ENCODE measurements at places on chromosomes 7 and 10.

DNA sequence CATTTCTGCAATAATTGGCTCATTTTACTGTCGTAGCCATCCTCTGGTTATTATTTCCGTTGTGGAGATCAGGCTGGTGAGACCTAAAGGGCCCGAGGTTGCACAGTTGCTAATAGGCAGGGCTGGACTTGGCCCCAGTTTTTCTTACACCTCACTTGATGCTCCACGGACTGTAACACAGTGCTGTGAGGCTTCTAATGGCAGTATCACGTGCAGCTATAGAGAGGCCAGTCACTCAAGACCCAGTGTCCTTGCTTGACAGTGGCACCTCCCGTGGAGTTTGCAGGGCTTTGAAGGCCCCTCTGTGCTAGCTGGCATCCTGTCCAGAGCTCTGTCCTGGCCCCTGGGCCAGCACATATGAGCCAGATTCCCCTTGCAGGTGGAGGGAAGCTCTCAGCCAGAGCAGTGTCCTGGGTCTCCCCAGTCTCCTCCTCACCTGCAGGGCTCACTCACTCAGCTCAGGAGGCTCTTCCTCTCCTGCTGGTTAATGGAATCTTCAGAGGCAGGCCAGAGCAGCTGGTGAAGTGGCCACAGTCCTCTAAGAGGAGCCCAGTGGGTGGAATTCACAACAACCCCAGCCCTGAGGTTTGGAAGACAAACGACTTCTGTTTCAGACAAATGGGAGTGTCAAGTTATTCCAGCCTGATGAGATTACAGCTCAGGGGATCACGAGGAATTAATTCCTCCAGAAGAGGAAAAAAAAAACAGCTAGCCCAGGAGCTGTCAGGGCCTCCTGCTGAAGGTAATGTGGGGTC is 114.2 kb upstream of the FAM180A start:
- no peak for DNase-seq

- no peak for DNase-seq
Measured at GRCh38 chr10:124325633-124325914, 93.1 kb downstream of the OAT start.

- no peak for DNase-seq
Measured at GRCh38 chr10:132991706-132992432, 49.5 kb upstream of the CFAP46 start.

DNA sequence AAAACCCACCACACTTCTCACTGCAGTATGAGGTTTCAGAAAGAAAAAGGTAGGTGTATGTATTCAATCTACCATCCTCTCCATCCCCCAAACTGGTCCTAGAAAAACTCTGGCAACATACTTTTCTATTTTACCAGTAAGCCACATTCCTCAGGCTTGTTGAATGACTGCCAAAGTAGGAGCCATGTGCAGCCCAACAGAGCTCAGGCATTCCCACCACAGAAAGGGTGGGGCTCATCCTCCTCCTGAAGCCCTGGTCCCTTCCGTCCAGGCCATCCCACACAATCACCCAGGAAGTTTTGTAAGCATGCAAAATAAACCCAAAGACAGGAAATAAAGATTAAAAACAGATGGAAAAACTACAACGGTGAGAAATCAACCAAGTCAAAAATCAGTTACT is 57.2 kb downstream of the MAD1L1 start:
- DNase-seq: no peak

DNA sequence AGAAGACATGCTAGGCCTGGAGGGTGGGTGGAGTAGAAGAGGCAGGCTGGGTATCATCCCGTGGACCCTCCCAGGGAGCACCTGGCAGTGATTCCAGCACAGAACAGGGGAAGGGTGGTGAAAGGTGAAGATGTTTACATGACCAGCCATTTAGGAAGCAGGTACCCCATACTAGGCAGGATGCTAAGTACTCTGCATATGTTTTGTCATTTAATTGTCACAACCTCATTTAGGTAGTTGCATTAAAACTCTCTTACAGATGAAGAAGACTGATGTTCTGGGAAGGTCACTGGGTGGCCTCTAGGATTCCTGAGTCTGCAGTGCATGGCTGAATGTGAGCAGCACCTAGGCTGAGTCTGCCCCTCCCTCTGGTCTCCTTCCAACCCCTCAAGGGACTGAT is 15.2 kb downstream of the ITPRIP start:
- no peak for DNase-seq

DNA sequence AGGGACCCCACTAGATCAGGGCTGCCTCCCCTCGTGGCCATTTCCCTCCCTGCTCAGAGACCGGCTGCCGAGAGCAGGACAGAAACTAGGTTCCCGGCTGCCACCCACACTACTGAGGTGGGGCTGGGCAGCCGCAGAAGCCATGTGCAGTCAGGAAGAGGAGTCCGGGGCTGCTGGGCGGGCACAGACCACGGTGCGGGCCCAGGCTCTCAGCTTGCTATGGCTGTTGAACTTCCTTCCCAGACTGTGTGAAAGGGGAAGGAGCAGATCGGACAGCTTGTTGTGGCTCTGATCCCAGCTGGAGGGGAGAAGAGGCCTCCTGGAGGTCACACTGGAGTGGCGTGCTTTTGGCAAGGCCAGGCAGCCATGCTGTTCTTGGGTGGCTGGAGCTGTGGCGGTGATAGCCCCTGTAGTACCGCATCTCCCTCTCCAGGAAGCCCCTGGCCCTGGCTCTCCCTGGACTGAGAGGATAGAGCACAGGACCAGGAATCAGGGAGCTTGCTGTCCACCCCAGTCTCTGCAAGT is 56.8 kb downstream of the HK1 start:
- no peak for DNase-seq

- no peak for DNase-seq
Measured at GRCh38 chr7:91892821-91893340, 12.4 kb upstream of the MTERF1 start.
